ENCODE measurements at places on chromosomes 16 and 17.

DNA sequence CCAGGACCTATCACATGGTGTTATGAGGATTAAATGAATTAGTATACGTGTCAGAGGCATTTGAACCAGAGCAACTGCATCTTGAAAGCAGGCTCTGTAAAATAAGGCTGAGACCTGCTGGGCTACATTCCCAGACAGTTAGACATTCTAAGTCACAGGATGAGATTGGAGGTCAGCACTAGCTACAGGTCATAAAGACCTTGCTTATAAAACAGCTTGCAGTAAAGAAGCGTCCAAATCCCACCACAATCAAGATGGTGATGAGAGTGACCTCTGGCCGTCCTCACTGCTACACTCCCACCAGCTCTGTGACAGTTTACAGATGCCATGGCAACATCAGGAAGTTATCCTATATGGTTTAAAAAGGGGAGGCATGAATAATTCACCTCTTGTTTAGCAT lies 71.8 kb downstream of the IRF8 start:
- DNase-seq: no peak

DNA sequence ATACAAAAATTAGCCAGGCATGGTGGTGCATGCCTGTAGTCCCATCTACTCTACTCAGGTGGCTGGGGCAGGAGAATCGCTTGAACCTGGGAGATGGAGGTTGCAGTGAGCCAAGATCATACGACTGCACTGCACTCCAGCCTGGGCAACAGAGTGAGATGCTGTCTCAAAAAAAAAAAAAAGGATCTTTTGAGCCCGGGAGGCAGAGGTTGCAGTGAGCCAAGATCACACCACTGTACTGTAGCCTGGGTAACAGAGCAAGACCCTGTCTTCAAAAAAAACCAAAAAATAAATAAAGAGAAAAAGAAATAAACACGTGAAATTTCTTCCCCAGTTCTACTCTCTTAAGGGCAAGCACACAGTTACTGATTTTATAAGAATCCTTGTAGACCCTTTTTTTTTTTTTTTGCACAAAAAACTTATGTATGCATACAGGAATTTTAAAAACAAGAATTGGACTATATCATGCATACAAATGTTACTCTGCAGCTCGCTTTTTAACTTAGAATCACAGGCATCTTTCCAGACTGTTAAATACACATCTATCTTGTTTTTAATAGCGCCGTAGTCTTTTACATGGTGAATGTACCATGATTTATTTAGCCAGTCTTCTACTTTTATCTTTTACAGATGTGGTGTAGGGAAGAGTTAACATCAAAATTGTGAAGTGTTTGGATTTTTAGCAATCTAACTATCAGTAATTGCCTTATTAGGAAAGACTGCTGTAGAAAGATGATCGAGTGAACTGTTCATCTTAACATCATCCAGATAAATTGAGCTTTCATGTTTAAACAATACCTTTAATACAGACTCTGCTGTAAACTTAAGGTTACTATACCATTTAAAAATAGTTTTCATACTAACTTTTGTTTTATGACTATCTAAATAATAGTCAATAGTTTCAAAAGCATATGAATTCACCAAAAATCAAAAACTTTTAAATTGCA lies 14.6 kb downstream of the CDH3 start:
- no peak for DNase-seq

DNA sequence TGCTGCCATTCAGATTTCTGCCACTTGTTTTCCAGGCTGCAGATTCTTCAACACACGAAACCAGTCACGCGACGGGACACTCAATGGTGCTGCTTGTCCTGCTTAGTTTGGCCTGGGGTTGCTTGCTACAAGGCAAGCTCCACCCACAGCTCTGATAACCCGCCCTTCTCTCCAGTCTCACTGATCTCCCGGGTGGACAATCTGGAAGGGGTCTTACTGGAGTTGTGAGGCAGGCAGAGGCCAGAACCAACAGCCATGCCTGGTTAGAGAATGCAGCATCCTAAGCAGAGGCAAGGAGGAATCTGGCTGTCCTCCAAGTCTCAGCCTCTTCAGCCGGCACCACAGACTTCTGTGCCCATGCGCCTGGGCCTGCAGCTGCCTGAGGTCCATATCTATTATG lies 119.1 kb downstream of the KCNJ12 start:
- no peak for DNase-seq

DNA sequence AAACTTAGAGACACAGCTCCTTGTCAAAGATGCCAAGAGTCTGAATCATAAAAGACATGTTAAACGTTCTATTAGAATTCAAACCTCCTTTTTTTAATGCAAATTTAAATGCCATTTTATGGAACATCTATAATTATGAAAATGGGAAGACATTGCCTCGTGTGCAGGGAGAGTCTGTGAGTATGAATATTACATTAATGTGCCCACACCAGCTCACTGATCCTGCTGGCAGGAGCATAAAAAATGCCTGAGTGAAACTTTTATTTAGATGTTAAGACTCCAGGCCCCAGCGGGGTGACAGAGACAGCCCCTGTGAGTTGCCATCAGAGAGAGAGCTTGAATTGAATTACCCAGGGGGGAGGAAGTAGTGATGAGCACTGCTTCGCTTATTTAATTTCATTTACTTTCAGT lies 84.8 kb downstream of the SNX11 start:
- DNase-seq: no peak

GRCh38 chr17:57935833-57936807 lies 19.1 kb downstream of the CUEDC1 start:
- DNase-seq: no peak

GRCh38 chr16:77657016-77657415 lies 65.3 kb upstream of the NUDT7 start:
- DNase-seq: no peak

GRCh38 chr16:77211880-77212740 lies 12.9 kb downstream of the SYCE1L start:
- peak; percentile 47 for DNase-seq

DNA sequence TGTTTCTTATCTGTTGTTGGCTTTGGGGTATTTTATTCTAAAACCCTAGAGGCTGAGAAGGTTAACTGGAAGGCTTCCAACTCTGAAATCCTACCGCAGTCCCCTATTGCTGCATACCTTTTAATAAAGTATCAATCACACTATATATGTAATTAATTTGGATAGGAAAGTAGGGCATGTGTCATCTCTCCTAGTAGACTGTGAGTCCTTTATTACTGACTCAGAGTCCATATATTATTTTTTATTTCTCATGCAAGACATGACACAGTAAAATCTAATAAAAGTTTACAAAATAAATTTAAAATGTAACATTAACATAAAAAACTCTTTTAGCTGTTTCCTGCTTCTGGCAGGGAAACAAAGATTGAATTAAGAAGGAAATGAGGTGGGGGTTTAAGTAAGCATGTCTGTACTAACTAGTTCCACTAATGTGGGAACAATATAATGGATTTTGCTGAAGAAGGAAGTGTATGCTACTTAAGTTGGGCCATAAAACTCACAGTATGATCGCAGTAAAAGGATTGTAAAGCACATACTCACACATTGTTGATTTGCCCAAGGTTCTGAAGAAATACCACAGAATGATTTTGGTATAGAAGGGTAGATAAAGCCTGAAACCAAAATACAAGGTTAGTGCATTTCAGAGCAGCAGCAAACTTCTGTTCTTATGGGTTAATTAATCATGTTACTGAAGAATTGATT lies 97.6 kb upstream of the HLF start:
- DNase-seq: no peak

GRCh38 chr17:33116021-33116551 lies 124.4 kb downstream of the SPACA3 start:
- DNase-seq: no peak

DNA sequence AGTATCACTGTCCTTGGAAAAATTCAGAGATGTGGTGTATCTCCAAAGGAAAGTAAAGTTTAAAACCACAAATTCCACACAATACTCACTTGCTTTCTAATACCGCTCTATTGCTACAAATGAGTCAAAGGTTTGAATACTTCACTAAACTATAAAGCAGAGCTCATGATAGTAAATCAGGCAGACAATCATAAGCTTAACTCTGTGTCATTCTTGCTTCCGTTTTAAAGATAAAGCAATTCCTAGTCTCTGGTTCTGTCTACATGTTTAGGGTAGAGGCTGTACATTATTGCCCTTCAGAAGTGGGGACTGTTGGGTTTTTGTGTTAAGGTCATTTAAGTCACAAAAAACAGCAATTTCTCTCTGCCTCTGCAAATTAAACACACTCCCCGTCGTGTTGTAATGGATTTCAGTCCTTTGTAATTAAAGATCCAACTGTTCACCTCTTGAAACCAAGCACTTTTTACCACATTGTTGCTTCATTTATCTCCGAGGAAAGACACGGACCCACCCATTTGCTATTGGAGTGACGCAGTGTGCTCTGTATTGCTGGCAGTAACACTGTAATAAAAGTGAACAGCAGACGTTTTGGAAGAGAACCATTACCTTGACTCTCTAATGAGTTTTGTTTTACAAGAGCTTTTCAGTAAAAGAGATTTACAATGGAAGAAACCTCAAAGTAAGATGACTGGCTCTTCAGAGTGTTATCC lies 83.1 kb upstream of the CNTNAP4 start:
- DNase-seq: no peak

DNA sequence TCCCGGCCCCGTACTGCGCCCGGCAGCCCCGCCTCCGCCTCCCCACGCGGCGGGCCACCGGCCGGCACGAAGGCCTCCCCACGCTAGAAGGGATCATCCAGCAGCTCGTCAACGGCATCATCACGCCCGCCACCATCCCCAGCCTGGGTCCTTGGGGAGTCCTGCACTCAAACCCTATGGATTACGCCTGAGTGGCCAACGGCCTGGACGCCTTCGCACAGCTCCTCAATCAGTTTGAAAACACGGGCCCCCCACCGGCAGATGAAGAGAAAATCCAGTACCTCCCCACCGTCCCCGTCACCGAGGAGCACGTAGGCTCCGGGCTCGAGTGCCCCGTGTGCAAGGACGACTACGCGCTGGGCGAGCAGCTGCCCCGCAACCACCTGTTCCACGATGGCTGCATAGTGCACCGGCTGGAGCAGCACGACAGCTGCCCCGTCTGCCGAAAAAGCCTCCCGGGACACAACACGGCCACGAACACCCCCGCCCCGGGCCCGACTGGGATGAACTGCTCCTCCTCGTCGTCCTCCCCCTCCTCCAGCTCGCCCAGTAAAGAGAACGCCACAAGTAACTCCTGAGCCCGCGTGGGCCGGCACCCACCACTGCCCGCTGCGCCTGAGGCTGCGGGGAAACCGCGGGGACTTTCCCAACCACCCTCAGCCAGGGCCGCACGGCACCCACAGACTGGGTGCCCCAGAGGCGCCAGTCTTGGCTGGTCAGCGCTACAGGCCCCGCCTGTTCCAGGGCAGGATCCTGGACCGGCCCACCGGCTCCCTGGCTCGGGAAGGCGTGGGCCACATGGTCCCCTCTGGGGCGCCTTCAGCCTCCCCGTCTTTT lies 39.0 kb upstream of the AKAP1 start:
- DNase-seq: no peak

DNA sequence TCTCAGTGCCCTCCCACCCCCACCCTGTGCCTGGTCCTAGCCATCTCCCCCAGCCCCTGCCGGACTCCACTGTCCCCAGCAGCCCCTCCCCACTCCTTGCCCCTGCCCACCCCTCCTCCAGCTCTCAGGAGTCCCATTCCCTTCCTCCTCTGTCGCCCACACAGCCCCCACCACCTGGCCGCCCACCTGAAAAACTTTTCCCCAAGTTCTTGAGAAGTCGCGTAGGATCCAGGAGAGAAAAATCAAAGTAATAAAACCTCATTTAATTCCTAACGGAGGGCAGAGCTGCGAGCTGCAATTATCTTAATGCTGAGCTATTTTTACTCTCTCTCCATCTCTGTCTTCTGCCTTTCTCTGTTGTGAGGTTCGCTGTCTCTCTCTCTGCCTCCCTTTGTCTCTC lies 2.4 kb upstream of the PPP1R1B start:
- no peak for DNase-seq

DNA sequence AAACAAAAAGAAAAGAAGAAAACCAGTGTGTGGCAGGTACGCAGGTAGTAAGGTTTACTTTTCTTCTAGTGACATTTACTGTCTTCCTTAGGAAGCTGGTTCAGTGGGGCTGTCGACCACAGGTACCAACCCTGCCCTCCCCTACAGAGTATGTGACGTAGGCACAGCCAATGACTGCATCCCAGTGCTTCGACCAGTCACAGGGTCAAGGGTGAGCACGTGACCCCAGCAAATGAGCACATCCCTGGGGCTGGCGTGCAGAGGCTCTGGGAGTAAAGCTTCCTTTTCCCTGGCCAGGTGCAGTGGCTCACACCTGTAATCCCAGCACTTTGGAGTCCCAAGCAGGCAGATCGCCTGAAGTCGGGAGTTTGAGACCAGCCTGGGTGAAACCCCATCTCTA lies 38.9 kb upstream of the PLCG2 start:
- DNase-seq: no peak

DNA sequence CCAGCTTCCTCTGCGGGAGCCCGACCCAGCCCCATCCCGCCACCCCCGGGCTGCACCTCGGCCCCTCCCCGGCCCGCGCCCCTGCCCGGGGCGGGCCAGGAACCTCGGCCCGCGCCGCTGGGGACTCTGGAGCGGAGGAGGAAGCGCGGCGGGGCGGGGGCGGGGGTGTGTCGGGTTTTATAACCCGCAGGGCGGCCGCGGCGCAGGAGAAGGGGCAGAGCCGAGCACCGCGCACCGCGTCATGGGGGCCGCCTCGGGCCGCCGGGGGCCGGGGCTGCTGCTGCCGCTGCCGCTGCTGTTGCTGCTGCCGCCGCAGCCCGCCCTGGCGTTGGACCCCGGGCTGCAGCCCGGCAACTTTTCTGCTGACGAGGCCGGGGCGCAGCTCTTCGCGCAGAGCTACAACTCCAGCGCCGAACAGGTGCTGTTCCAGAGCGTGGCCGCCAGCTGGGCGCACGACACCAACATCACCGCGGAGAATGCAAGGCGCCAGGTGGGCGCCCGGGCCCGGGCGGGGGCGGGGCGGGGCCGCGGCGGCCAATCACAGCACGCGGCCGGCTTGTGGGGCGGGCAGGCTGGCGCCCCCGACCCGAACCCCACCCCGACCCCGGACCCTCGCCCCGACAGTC lies at the start of gene ACE:
TSS of gene ACE (plus strand) at position 208 of the 626 bp plus-strand sequence. CDS start at position 242, 34 bp downstream.
- DNase-seq: peak; percentile 22

- no peak for DNase-seq
These were observed 34.7 kb downstream of the CDRT15 start for GRCh38 chr17:14201988-14202380.

GRCh38 chr16:4908854-4909401 lies 28.0 kb downstream of the PPL start:
- no peak for DNase-seq

DNA sequence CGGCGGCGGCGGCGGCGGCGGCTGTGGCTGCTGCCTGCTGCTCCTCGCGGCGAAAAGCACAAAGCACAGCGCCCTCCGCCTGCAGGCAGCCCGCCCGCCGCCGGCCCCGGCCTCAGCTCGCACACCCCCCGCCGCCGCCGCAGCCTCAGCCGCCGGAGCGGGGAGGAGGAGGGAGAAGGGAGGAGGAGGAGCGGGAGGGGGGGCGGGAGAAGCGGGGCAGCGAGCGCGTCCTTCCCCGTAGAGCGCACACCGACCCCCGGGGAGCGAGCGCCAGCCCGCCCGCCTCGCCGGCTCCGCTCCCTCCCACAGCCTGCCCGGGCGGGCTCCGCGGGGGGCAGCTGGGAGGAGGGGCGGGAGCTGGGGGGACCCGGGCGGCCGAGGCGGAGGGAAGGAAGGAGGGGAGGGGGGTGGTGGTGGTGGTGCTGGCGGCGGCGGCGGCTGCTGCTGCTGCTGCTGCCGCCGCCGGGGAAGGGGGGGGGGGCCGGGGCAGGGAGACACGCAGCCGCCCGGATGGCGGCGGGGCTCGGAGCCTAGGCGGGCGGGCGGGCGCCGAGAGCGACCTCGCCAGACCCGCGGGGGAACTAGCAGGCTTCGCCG lies at the start of gene UBTF:
TSS of gene UBTF (minus strand) at position 60 of the 597 bp plus-strand sequence. CDS start 1,446 bp downstream, outside the sequence.
- no peak for DNase-seq
